IgD-negative memory B cell (primary cell): ENCODE measurements at places on chromosomes 5 and 9. TPM values are rescaled to one million over a fixed set of nuclear protein-coding genes. Genes with fewer than 3 reads are reported as not detected.

ATG10 gene
- 12.2 TPM for polyA plus RNA-seq

CYLC2 gene
- not detected for polyA plus RNA-seq

NR2F1 gene
- not detected for polyA plus RNA-seq

PCDHB14 gene
- not detected for polyA plus RNA-seq

COL5A1 gene
- not detected for polyA plus RNA-seq

TAF11L8 gene
- not detected for polyA plus RNA-seq

LCN12 gene
- polyA plus RNA-seq, result not detected

LCN2 gene
- polyA plus RNA-seq, result 1.5 TPM

ARHGEF39 gene
- 0.64 TPM for polyA plus RNA-seq

GARIN3 gene
- polyA plus RNA-seq, result not detected

OGN gene
- polyA plus RNA-seq, result 0.33 TPM

FGF10 gene
- not detected for polyA plus RNA-seq

LCN10 gene
- polyA plus RNA-seq, result 68.0 TPM

PSIP1 gene
- polyA plus RNA-seq, result 112 TPM

PGM5 gene
- polyA plus RNA-seq, result not detected

PKN3 gene
- polyA plus RNA-seq, result 0.11 TPM

PCDHA9 gene
- not detected for polyA plus RNA-seq

PCDHGB1 gene
- polyA plus RNA-seq, result 0.41 TPM

PCDH1 gene
- 0.10 TPM for polyA plus RNA-seq

TMEM245 gene
- polyA plus RNA-seq, result 14.5 TPM

RASA1 gene
- polyA plus RNA-seq, result 5.0 TPM

PIP5K1B gene
- 5.0 TPM for polyA plus RNA-seq

SPATA31C1 gene
- polyA plus RNA-seq, result not detected

IL13 gene
- not detected for polyA plus RNA-seq

NSG2 gene
- not detected for polyA plus RNA-seq
